ENCODE measurements at places on chromosomes 12 and 14.

GRCh38 chr14:53881921-53882320 is 74.7 kb downstream of the BMP4 start:
- DNase-seq, result no peak

DNA sequence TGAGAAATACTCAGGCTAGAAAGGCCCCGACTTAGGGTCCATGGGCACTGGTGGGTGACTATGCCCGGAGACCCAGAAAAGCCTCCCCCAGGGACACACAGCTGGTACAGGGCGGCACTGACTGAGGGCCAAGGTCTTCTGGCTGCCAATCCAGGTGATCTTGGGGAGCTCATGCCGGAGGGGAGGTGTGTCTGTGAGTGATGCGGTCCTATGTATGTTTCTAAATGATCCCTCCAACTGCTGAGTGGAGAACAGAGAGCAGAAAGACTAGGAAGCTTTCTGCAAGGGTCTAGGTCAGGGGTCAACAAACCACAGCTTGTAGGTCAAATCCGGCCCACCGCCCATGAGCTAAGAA is 391 bp downstream of the SERPINA4 start:
- DNase-seq, result no peak

- DNase-seq, result no peak
These were observed 225.5 kb downstream of the CCDC91 start for GRCh38 chr12:28415755-28416154.

GRCh38 chr14:75167325-75167724 is 9.1 kb downstream of the TMED10 start:
- no peak for DNase-seq

DNA sequence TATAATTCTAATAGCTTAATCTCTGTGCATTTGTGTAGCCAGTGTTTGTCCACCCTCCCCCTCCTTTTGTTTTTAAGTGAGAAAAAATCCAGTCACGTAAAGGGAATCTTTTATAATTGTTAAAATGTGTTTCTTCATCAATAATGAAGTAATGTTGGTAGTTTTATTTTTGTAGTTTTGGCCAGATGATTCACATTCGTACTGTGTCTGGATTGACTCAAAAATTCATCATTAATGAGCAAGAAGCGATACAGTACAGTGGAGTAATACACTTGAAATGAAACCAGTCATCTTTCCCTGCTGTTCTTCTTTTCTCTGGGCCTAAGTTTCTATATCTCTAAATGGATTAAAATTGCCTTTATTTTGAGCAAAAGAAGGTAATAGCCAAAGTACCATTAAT is 86.5 kb downstream of the SRGAP1 start:
- no peak for DNase-seq

GRCh38 chr12:34598352-34598827 is 576.1 kb downstream of the ALG10 start:
- no peak for DNase-seq

GRCh38 chr12:69254046-69254445 is 14.7 kb downstream of the CPSF6 start:
- DNase-seq, result no peak

- DNase-seq, result no peak
These were observed 6.6 kb upstream of the PLEKHG7 start for GRCh38 chr12:92696216-92696615.

DNA sequence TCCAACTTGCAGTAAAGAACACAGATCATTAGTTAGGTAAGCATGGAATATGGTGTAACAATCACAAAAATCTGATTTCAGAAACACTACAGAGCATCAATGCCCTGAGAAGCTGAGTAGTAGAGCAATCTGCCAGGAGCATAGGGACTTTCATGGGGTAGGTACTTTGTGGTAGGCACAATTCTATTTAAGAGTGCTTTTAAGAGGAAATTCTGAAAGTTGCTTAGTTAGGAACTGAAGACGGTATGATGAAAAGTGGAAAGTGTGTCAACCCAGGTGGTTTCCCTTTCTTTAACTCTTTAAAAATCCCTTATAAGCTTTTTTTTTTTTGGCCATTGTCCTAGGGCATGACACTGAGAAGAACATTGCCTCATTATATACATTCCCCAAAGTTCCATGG is 535.7 kb upstream of the FBXO33 start:
- DNase-seq, result no peak
